ENCODE measurements at places on chromosomes 16 and 17. TPM values are rescaled to one million over a fixed set of nuclear protein-coding genes. Genes with fewer than 3 reads are reported as not detected.

The CDH15 gene
- 0.11 TPM for total RNA-seq

The ZNF469 gene
- total RNA-seq = 1.4 TPM

The TAC4 gene
- total RNA-seq = not detected

The MPP3 gene
- 16.2 TPM for total RNA-seq

The P2RX5 gene
- 4.0 TPM for total RNA-seq

The CFAP97D1 gene
- total RNA-seq = under 0.01 TPM

The ACBD4 gene
- total RNA-seq = 3.9 TPM

The MYL11 gene
- not detected for total RNA-seq

Measured in uterine smooth muscle cell (primary cell).